ENCODE measurements at places on chromosomes 16 and 17. TPM values are rescaled to one million over a fixed set of nuclear protein-coding genes. Genes with fewer than 3 reads are reported as not detected.

GRCh38 chr17:57782062-57782490, 37.0 kb upstream of the CCDC182 start:
- no peaks in the 10 kb centered on the region for H3K36me3 ChIP-seq
- no peaks in the 10 kb centered on the region for H3K27me3 ChIP-seq
- H3K4me1 ChIP-seq = no peaks in the 10 kb centered on the region
- H3K27ac ChIP-seq = no peak overlapping the region
- H3K4me3 ChIP-seq = no peak overlapping the region
- DNase-seq = no peak

CA10 gene
- total RNA-seq = not detected

GRCh38 chr16:50448522-50448921, 79.7 kb upstream of the BRD7 start:
- no peaks in the 10 kb centered on the region for H3K36me3 ChIP-seq
- DNase-seq = no peak
- H3K4me3 ChIP-seq = no peak overlapping the region
- no peaks in the 10 kb centered on the region for H3K4me1 ChIP-seq
- no peaks in the 10 kb centered on the region for H3K27me3 ChIP-seq

- H3K4me1 ChIP-seq = no peaks in the 10 kb centered on the region
- H3K27me3 ChIP-seq = no peaks in the 10 kb centered on the region
- no peak for DNase-seq
- H3K27ac ChIP-seq = no peak overlapping the region
- H3K4me3 ChIP-seq = no peak overlapping the region
- H3K36me3 ChIP-seq = no peaks in the 10 kb centered on the region
Measured at GRCh38 chr16:61332461-61332860, 703.8 kb downstream of the CDH8 start.

GRCh38 chr17:83176623-83177583, 97.5 kb downstream of the METRNL start:
- peak; percentile 28 for DNase-seq
- H3K36me3 ChIP-seq = no peaks in the 10 kb centered on the region
- no peak overlapping the region for H3K4me3 ChIP-seq
- no peaks in the 10 kb centered on the region for H3K4me1 ChIP-seq
- H3K27ac ChIP-seq = no peak overlapping the region

DNA sequence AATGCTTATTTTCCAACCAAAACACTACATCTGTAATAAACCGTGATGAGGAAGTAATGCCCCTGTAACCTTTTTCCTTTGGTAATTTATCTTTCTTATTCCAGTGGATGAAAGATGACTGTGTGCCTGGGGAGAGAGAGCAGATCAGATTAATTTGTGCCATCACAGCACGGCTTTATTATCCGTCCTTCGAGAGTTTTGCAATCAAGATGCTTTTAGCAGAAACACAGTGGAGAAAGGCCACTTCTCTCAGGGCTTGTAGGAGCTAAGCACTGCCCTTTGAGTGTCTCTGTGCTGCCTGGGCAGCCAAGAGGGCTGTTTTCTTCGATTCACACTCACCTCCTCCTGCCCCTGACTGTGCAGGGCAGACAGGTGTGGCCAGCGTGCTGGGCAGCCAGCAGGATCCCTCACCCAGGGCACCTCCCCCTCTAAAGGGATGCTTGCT, 190.2 kb downstream of the PRKCA start:
- H3K4me1 ChIP-seq = no peaks in the 10 kb centered on the region
- no peak overlapping the region for H3K27ac ChIP-seq
- no peaks in the 10 kb centered on the region for H3K27me3 ChIP-seq
- no peak overlapping the region for H3K4me3 ChIP-seq

All from right lobe of liver (tissue), 6 donors.